ENCODE measurements at places on chromosomes 4 and X. TPM values are rescaled to one million over a fixed set of nuclear protein-coding genes. Genes with fewer than 3 reads are reported as not detected.

KLB gene
- total RNA-seq: not detected

SSX1 gene
- total RNA-seq: not detected

CPZ gene
- 0.74 TPM for total RNA-seq

IGFBP7 gene
- 26.7 TPM for total RNA-seq

ANAPC10 gene
- 19.5 TPM for total RNA-seq

SPOCK3 gene
- 1.0 TPM for total RNA-seq

KDM5C gene
- total RNA-seq: 49.4 TPM

F8A2 gene
- total RNA-seq: not detected

WDR1 gene
- 272 TPM for total RNA-seq

CLCN4 gene
- total RNA-seq: 2.9 TPM

ARHGAP6 gene
- total RNA-seq: 2.2 TPM

UGT2B10 gene
- total RNA-seq: not detected

GPRASP3 gene
- 2.4 TPM for total RNA-seq

SLC9B1 gene
- not detected for total RNA-seq

SPANXC gene
- total RNA-seq: not detected

ANK2 gene
- total RNA-seq: 5.7 TPM

KLKB1 gene
- total RNA-seq: not detected

BEND2 gene
- total RNA-seq: not detected

FAM156B gene
- 18.5 TPM for total RNA-seq

EDA2R gene
- total RNA-seq: 3.2 TPM

IL3RA gene
- total RNA-seq: not detected

NDST3 gene
- under 0.01 TPM for total RNA-seq

RADX gene
- 3.0 TPM for total RNA-seq

CC2D2A gene
- total RNA-seq: 25.9 TPM

FAM184B gene
- total RNA-seq: not detected

PLA2G12A gene
- 13.6 TPM for total RNA-seq

DGKK gene
- total RNA-seq: not detected

IGSF1 gene
- under 0.01 TPM for total RNA-seq

SASH3 gene
- not detected for total RNA-seq

OR13H1 gene
- not detected for total RNA-seq

DGAT2L6 gene
- not detected for total RNA-seq

ARSD gene
- 8.9 TPM for total RNA-seq

PNMA6A gene
- total RNA-seq: 1.8 TPM

MAMLD1 gene
- 1.2 TPM for total RNA-seq

TLR10 gene
- not detected for total RNA-seq

ANXA10 gene
- total RNA-seq: 0.30 TPM

TMEM255A gene
- 0.67 TPM for total RNA-seq

SSX2B gene
- not detected for total RNA-seq
